ENCODE measurements at places on chromosomes 12 and 14.
A peak's percentile ranks its signal among the peaks of the same experiment; 100 is the strongest.

DNA sequence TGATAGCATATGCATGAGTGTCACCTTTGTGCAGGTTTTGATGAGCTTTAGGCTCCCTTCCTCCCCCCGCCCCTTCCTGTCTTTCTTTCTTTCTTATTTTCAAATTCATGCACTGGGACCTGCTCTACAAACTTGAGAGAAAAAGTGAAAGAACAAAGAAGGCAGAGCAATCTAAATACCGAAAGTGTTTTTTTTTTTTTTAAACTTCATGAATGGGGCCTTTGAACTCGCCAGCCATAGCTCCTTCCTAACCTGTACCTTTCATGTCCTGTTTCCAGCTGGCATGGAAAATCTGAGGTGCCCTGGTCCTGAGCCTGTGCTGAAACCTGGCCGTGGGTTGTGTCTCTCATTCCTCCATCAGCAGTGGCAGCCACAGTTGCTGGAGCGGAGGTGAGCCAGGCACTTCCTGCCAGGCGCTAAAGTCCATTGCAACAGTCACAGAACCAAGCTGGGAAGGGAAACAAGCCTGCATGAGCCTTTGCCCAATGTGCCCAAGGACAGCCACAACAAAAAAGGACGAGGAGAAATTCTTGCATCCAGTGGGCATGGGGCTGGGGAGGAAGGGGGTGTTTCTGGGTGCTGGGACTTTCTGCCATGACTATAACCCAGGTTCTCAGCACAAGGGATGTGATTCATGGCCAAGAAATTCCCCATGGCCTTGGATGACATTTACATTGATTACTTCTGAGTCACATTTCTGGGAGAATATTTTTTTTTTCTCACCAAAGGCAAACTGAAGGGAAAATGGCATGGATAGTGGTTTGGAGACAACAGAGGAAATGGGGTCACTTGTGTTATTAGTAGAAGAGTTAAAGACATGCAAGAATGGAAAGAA lies 102.7 kb downstream of the TMEM30B start:
- DNase-seq: peak; percentile 46

DNA sequence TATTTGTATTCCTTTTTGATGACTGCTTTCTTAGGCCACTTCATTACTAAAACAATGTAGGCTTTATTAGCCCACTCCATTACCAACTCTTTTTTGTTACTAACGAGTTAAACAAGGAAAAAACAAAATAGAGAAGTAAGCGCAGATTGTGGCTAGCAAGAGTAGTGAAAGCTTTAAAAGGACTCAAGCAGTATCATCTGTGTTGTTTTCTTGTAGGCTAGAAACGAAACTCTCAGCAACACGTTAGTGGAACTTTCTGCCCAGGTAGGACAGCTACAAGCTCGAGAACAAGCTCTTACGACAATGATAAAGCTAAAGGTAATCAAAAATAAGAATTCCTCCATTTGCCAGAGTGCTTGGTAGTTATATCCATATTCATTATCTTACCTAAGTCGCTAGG lies 11.1 kb downstream of the CCDC62 start:
- DNase-seq: no peak

- DNase-seq: no peak
Measured at GRCh38 chr14:95137164-95137803, 20.0 kb downstream of the DICER1 start.

DNA sequence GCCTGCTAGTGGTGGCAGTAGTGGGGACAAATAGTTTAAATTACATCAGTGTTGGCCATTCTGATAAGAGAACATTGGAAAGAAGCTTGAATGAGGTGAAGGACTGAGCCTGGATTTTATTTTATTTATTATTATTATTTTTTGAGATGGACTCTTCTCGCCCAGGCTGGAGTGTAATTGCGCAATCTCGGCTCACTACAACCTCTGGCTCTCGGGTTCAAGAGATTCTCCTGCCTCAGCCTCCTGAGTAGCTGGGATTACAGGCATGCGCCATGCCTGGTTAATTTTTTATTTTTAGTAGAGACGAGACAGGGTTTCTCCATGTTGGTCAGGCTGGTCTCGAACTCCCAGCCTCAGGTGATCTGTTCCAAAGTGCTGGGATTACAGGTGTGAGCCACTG lies 739.4 kb downstream of the AACS start:
- no peak for DNase-seq

DNA sequence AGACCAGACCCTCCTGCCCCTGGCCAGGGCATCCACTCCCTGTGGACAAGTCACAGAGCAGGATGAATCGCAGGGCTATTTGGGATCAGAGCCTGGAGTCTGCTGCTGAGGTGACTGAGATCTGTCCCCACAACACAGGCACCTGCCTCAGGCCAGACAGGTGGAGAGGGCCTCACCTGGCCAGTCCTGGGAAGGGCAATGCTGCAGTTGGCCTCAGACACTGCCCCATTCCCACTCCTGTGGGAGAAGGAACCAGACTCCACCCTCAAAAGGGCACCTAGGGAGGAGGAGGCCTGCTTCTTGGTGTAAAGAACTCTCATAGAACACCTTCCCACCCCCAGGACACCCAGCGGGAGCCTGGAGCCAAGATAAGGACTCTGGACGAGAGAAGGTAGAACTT lies 48.3 kb upstream of the PLEKHG6 start:
- DNase-seq: no peak

GRCh38 chr14:39432619-39433451 lies 602 bp upstream of the FBXO33 start:
- peak; percentile 80 for DNase-seq

DNA sequence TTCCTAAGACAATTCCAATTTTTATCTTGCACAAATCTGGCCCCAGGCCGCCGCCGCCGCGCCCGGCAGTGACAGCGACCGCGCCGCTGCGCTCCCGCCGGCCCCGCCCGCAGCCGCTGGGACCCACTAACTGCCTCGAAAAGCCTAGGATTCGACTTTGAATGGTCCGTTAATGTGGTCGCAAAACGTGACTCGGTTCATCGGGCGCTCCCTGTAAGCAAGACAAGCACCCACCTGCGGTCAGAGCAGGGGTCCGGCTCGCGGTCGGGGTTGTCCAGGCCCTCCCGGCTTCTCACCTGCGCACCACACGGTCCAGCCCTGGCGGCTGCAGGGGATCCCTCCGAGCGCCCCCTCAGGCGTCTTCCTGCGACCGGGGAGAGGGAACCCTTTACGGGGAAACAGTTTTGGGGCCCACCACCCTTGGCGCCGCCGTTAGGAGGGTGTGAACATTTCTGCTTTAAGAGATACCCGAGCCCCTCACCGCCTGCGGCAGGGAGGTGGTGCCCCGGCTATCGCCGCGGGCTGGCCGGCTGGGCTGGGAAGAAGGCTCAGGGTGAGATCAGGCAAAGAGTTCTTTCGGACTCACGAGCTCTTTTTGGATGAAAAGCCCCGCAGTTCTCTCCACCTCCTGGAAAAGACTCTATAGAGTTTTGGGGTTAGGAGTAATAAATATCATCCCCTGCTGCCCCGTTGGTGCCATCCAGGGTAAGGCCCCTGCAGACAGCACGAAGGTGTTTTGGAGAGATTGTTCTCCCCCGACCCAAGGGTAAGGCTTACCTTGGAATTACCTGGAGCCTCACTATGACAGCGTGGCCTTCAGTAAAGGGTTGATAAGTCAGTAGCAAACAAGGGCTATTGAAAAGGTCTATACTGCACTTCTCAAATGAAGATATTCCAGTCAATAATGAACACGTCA lies 13.6 kb upstream of the FOXJ2 start:
- DNase-seq: no peak

GRCh38 chr12:48788854-48789775 lies at the start of gene ADCY6:
ADCY6 (minus strand) TSS chr12:48789089; CDS start chr12:48783434, 5,655 bp downstream.
- no peak for DNase-seq

DNA sequence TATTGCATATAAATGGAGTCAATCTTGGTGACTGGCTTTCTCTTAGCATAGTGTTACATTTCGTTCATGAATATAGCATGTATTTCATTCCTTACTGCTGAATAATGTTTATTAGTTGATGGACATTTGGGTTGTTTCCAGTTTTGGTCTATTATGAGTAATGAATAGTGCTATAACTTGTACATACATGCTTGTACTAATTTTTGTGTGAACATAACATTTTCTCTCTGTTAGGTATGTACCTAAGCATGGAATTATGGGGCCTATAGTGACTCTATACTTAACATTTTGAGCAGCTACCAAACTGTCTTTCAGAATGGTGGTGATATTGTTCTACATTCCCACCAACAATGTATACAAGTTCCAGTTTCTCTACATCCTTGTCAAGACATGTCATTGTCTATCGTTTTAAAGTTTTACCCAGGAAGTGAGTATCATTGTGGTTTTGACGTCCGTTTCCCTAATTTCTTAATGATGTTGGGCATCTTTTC lies 23.1 kb downstream of the ATP2A2 start:
- no peak for DNase-seq

- DNase-seq: no peak
Measured at GRCh38 chr12:21607701-21608100, 3.1 kb upstream of the GYS2 start.

Measured in activated CD4-positive, alpha-beta T cell treated with anti-CD3 and anti-CD28 coated beads, Interleukin-2, amount 50 U/mL, for 16 hours (primary cell).